ENCODE measurements at places on chromosomes 3 and 15. TPM values are rescaled to one million over a fixed set of nuclear protein-coding genes. Genes with fewer than 3 reads are reported as not detected.

- DNase-seq, result no peak
Measured at GRCh38 chr3:119492128-119492527, 6.2 kb upstream of the TIMMDC1 start.

DNA sequence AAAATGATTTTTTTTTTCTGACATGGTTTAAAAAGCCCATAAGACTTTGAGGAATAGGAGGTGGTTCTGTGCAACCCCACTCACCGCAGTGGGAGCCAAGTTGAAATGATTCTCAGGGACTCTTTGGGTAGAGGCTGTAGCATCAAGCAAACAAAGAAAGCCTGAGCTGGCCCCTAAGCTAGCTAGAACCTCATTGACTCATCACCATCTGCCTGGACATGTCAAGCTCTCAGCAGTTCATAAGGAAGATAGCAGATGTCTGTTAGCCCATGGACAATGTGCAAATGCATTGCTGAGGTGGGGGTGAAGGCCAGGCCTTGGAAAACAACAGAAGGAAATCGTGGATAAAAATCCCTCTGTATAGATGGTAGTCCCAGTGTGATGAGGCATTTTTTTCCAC lies 234.8 kb downstream of the NR2F2 start:
- no peak for DNase-seq

The ANKUB1 gene
- total RNA-seq, result not detected

DNA sequence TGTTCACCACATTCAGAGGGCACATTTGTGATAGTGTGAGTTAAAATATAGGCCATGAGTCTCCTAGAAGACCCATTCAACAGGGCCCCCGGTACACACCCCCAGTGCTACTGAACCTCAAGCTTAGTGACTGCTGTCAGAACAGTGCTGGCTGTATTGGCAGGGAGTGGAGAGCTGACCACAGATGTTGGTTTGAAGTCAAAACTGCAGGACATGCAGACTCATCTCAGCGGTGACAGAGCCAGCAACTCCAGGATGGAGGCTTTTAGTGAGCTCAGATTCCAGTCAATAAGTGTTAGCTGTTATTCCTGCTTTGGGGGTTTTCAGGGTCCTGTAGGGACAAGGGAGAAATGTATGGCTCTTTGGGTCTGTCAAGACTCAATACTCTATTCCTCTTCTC lies 29.1 kb downstream of the PRR20G start:
- no peak for DNase-seq

DNA sequence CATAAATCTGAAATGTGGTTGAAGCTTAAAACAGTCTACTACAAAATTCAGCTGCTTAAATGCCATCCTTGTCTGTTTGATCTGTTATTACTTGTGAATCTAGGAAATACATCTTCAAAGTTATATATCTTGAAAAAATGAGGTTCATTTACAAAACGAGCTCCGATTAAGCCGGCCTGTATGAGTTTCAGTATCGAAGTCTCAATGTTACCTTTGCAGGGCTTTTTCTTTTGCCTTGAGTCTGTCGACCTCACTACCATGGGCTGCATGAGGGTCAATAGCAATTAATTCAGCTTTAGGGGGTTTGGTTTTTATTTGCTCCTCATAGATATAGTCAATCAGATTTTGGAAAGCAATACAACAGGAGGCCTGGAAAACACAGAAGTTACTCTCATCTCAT lies 23.2 kb downstream of the ERICH6 start:
- no peak for DNase-seq

DNA sequence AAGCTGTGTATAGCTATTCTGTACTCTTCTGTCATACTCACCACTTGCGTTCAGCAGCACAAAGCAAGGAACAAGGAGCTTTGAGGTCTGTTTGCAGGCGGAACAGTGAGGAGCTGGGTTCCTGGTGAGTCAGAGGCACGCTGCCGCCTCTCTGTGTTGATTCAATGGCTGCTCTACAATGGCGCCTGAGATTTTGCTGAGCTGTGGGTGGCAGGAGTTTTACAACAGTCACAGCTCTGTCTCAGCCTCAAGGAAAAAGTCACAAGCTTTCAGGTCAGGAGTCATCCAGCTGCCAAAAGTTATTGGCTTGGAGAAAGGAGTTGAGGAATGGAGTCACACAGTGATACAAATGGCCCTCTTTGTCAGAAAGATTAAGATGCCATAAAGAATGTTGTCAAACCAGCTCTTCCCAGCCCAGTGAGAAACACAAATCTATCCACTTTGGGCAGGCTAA lies 98.1 kb downstream of the SSR3 start:
- DNase-seq, result no peak

DNA sequence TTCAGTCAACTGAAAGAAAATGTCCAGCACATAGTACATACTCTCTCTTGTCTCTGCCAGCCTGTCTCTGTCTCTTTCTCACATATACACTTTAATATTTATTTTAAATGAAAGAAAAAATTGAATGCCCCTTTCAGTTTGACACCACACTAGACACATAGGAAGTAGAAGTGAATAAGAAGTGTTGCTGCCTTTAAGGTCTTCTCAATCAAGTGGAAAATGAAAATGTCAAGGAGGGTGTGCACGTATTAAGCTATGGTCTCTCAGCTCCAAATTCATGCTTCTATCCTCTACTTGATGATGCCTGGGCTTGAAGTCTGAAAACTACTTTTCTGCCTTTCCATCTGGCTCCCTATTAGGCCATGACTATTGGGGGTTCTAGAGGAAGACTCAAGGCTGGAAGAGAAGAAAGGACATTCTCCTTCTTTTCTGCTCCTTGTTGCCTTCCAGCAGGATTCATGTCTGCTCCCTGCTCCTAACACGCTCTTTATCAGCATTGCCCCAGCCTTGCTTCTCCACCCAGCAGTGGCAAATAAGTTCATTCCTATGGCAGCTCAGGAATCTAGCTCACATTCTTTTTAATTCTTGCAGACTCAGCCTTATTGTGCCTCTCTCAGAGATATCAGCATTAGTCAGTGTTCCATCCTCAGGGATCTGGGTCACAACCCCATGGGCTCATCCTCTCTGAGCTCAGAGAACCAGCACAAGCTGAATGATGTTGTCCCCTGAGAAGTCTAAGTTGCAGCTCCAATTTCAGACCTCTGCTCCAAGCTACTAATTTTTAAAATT lies 609.1 kb upstream of the GRM7 start:
- DNase-seq, result no peak

The MGLL gene
- 36.3 TPM for total RNA-seq

The IGSF10 gene
- 5.2 TPM for total RNA-seq

The DISP2 gene
- 0.11 TPM for total RNA-seq

The SRGAP3 gene
- total RNA-seq, result 4.0 TPM

GRCh38 chr3:174858353-174858752 lies 781 bp upstream of the NAALADL2 start:
- no peak for DNase-seq

DNA sequence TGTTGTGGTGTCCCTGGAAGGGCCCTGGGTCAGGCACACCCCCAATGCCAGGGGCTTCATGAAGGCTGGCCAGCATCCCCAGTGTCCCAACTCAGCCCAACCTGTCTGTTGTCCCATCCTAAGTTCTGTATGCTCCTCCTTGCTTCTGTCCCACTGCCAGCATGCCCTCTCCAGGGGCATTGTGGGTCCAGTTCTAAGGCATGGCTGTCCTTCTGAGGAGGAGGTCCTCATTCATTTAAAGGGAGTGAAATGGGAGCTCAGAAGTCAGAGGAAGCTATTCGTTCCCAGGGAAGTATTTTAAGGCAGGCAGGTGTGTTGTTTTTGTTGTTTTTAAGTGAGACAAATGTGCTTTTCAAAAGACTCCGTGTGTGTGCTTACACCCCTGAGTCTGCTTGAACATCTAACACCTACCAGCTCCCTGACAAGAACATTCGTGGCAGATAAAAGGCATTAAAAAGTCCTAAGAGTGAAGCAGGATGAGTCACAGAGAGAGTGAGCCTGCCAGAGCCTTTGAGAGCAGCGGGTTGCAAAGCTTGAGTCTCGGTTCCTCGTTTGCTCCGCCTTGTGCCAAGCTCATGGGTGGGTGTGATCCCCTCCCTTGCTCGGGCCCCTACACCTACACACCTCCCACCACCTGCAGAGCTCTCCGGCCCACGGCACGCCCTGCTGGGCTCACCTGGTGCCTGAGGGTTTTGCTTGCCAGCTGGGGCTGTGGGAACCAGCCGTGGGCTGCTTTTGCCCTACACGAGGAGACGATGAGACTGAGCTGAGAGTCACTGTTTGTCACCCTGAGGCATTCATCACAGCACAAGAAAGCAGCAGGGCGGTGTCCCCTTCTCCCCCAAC lies 183.4 kb upstream of the TOPAZ1 start:
- no peak for DNase-seq

The ERICH6 gene
- total RNA-seq, result not detected

The RTP3 gene
- not detected for total RNA-seq

DNA sequence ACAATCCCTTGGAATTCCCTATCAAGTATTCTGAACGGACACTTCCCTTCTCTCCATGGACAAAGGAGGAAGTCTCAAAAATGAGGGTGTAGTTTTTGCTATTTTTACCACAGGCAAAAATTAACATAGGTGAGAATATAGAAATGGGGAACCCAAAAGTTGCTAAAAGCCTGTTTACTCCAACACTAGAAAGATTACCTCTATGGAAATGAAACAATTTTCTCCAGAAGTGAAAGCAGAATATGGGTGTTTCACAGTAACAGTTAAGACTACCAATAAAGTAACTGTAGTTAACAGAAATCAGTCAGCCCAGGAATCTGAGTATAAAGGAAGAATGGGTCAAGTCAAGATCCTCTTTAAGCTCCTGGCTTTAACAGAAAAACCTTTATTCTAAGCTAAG lies 9.3 kb downstream of the TRA2B start:
- no peak for DNase-seq

- DNase-seq, result no peak
Measured at GRCh38 chr15:61996056-61996635, 64.1 kb downstream of the VPS13C start.

GRCh38 chr3:94272016-94272415 lies 209.2 kb downstream of the NSUN3 start:
- no peak for DNase-seq

GRCh38 chr3:117444175-117444574 lies 734.6 kb downstream of the TUSC7 start:
- no peak for DNase-seq

DNA sequence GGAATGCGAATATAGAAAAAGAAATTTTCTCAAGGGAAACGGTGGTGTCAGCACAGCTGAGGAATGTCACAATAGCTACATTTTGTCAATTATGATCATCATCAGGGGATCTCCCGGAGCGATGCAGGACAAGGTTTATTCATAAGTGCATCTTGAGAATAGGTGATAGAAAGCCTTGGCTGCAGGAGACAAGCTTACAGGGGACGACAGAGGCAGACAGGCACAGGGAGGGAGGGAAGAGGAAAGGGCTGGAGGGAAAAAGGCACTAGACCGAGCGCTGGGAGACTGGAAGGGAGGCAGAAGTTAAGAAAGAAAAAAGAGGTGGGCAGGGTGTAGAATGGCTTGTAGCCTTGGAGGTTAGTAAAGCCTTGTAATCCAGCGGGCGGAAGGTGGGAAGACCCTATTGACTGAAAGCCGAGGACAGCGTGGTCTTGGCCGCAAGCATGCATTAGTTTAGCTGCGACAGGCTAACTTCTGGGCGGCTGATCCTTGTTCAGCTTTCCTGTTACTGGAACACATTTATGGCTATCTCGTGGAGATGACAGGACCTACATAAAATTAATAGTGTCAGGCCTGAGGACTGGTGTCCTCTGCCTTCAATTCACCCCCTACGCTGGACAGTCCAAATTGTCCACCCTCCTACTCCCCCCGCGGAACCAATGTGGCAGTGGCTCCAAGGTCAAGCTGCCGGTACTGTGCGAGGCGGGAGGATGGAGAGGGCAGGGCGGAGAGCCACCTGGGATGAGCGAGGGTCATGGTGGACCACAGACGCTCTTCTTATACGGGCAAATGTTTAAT lies 1.4 kb upstream of the NECTIN3 start:
- no peak for DNase-seq

The PCBP4 gene
- 73.8 TPM for total RNA-seq

DNA sequence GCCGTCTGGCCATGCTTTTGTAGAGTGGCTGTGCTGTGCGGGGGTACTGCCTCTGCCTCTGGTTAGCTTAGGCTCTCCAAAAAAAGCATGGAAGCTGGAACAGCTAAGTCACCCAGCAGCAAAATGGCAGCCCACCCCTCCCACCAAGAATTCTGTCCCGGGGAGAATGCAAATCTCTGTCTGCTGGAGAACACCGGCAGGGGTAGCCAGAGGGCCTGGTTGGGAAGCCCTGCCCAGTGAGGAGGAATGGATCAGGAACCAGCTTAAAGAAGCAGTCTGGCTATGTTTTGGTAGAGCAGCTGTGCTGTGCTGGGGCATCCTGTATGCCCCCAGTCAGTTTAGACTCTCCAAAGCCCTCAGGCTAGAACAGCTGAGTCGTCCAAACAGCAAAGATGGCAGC lies 56.2 kb upstream of the PTPRG start:
- DNase-seq, result no peak

The FAM43A gene
- total RNA-seq, result 10.9 TPM

The ALDH1L1 gene
- total RNA-seq, result 13.7 TPM

Data from right atrium auricular region (tissue), 2 donors.